ENCODE measurements at places on chromosomes 7 and 10. TPM values are rescaled to one million over a fixed set of nuclear protein-coding genes. Genes with fewer than 3 reads are reported as not detected.

Gene CRHR2
- total RNA-seq, result not detected

Gene RADIL
- 6.7 TPM for total RNA-seq

Gene ICA1
- total RNA-seq, result 9.9 TPM

- DNase-seq, result no peak
- H3K27ac ChIP-seq, result no peak overlapping the region
- no peak overlapping the region for H3K4me3 ChIP-seq
- no peaks in the 10 kb centered on the region for H3K36me3 ChIP-seq
- H3K4me1 ChIP-seq, result peaks cover 40% of the 10 kb centered on the region
- no peaks in the 10 kb centered on the region for H3K27me3 ChIP-seq
These were observed 1.9 kb downstream of the AGBL3 start for GRCh38 chr7:134988161-134988560.

- peaks cover 23% of the 10 kb centered on the region for H3K4me1 ChIP-seq
- H3K27ac ChIP-seq, result peak overlapping the region; percentile 85
- no peaks in the 10 kb centered on the region for H3K27me3 ChIP-seq
- H3K36me3 ChIP-seq, result peaks cover 5% of the 10 kb centered on the region
- DNase-seq, result no peak
These were observed 662 bp downstream of the DNAJC2 start for GRCh38 chr7:103343758-103344452.

- H3K27ac ChIP-seq, result no peak overlapping the region
- H3K4me3 ChIP-seq, result no peak overlapping the region
- H3K36me3 ChIP-seq, result no peaks in the 10 kb centered on the region
- DNase-seq, result no peak
- no peaks in the 10 kb centered on the region for H3K4me1 ChIP-seq
- H3K27me3 ChIP-seq, result no peaks in the 10 kb centered on the region
These were observed 25.8 kb upstream of the ZNF488 start for GRCh38 chr10:47409866-47410256.

Gene LRRC4
- total RNA-seq, result 2.2 TPM

- H3K27ac ChIP-seq, result no peak overlapping the region
- H3K27me3 ChIP-seq, result no peaks in the 10 kb centered on the region
- no peak for DNase-seq
- no peak overlapping the region for H3K4me3 ChIP-seq
These were observed 322.3 kb upstream of the PODXL start for GRCh38 chr7:131878777-131879176.

DNA sequence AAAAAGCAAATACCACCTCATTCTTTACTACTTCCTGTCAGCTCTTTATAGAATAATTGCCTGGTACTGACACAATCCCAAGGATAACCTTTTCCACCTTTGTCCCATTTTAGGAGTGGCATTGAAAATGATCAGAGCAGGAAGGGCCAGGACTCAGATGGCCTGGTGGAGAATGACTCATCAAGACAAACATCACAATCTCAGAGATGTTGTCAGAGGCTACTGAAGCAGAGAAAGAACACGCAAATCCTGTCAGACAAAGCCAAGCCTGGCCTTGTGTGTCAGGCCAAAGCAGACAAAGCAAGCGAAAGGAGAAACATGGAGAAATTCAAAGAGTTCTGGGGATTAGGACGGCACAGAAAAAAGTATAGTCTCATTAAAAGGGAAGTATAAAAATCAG lies 40.9 kb downstream of the NSUN6 start:
- H3K27me3 ChIP-seq, result no peaks in the 10 kb centered on the region
- no peak for DNase-seq
- H3K27ac ChIP-seq, result peak overlapping the region; percentile 28

Gene FBH1
- 93.7 TPM for total RNA-seq

DNA sequence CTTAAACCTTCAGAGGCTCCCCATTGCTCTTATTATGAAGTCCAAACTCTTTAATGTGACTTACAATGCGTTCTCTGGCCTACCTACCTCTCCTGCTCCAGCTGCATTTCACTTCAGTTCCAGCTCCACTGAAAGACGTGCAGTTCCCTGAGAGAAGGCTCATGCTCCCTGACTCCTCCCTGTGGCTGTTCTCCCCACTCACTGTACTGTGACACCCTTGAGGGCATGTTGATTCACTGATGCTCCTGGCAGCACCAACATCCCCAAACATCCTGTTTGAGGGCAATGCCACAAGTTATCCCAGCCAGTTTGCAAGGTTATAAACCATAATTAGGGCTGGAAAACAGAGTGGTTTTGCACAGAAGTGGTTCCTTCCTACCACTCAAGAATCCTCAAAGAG lies 111.2 kb downstream of the LSM5 start:
- H3K27me3 ChIP-seq, result no peaks in the 10 kb centered on the region
- DNase-seq, result no peak
- H3K27ac ChIP-seq, result no peak overlapping the region
- H3K4me3 ChIP-seq, result no peak overlapping the region
- no peaks in the 10 kb centered on the region for H3K4me1 ChIP-seq

DNA sequence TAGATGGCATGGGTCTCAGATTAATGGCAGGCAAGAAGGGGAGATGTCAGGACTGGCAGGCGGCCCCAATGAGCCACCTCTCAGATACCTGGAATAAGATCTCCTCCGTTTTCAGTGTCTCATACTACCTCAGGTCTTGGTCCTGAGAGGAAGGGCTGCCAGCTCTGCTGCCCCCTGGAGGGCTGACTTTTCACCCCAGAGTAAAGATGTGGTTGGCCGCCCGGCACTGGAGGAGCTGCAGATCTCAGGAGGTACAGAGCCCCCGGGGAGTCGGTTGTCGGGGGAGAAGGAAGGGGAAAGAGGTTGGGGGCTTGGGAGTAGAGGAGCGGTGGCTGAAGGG lies 642 bp upstream of the COL13A1 start:
- H3K27ac ChIP-seq, result no peak overlapping the region
- no peaks in the 10 kb centered on the region for H3K36me3 ChIP-seq
- no peaks in the 10 kb centered on the region for H3K27me3 ChIP-seq
- H3K4me1 ChIP-seq, result peaks cover 38% of the 10 kb centered on the region

Gene RPEL1
- not detected for total RNA-seq

Gene ANKRD26
- total RNA-seq, result 8.0 TPM

All from thoracic aorta (tissue), 2 donors.